A172 (cell line): ENCODE measurements at places on chromosomes 13 and 19.
A peak's percentile ranks its signal among the peaks of the same experiment; 100 is the strongest.

DNA sequence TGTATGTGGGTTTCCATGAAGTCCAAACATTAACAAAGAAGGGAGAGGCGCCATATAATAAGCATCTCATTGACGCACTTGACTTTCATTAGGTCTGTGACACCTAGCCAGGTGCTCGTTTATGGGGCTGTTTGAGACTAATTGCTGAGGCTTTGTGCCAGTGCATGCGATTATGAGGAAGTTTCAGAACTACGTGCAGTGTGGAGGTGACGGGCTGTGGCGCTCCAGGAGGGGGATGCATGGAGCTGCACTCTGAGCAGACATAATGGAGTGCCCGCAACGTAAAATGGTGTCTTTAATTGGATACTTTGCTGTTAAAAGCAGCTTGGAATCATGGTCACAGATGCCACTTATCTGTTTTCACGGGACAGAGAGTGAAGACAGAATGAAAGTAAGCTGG is 223.2 kb downstream of the FGF9 start:
- DNase-seq: no peak

- peak; percentile 93 for DNase-seq
These were observed 23.1 kb downstream of the TMED1 start for GRCh38 chr19:10812902-10813404.

DNA sequence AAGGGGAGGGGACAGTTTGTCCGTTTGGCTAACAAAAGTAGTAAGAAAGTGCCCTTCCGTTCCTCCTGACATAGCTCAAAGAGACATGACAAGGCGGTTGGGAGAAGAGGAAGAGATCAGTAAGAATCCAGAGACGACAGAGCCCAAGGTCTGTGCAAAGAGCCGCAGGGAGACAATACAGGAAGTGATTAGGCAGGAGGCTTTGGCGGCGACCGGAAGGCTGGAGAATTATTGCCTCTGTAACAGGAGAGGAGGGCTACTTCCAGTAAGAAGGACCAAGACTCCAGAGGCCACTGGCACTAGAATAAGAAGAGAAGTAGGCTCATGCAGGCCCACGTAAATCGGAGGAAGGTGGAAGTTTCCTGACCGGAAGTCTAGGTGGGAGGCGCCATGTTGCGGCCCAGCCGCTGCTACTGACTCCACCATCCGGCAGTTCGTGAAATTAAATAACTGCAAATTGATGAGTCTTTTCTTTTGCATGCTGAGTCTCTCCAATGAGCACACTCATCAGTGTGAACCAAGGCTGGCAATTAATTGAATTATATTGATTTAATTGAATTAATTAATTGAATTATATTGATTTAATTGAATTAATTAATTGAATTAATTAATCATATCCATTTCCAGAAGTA is 9.9 kb downstream of the RFX2 start:
- no peak for DNase-seq

DNA sequence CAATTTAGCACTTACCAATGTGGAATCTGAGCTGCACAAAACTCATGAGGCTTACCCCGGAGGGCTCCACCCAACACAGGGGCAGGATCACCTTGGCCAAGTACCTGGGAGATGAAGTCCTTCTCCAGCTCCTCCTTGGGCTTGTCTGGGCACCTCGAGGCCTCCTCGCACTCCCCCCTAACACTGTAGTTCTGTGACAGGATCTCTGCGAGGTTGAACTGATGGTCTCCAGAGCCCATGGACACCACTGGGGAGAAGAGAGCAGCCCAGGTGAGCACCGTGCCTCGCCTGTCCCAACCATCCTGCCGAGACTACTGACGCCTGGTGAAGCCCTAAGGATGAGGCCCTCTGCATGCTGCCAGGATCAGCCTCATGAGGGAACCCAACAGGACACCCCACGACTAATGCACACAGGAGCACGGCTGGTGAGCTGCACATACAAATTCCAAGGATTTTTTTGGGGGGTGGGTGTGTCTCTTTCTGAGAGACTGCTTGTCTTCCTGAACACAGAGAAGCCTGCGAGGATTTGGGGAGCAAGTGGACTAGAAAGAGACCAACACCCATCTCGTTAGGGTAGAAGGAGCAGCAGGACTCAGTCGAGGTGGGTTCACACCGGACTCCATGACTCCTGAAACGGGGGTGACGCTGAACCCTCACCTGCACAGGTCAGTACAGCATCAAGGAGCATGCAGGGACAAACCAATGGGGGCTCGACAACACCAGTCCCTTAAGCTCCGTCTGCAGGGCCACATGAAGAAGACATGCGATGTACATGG is 10.1 kb downstream of the MIER2 start:
- DNase-seq: peak; percentile 10

DNA sequence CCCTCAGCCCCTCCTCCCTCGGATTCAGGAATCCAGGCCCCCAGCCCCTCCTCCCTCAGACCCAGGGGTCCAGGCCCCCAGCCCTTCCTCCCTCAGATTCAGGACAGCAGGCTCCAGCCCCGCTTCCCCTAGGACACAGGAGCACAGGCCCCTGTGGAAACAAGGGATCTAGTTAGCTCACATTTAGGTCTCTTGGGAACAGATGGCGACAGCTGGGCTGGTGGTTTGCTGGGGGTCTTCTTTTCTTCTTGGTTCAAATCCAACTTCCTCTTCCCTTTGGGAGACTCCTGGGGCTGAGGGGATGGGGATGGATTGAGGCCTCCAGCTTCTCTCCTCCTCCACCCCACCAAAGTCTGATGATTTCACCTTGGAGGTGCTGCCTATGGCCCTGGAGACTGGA is 19.6 kb downstream of the ZNF575 start:
- no peak for DNase-seq

- DNase-seq: no peak
These were observed 13.9 kb downstream of the TFDP1 start for GRCh38 chr13:113598481-113598880.

- no peak for DNase-seq
These were observed 12.3 kb downstream of the DDX39A start for GRCh38 chr19:14406645-14407401.

- no peak for DNase-seq
These were observed 1045.6 kb upstream of the PCDH9 start for GRCh38 chr13:68275758-68276157.
